ENCODE measurements at places on chromosomes 2 and 18. TPM values are rescaled to one million over a fixed set of nuclear protein-coding genes. Genes with fewer than 3 reads are reported as not detected.

DNA sequence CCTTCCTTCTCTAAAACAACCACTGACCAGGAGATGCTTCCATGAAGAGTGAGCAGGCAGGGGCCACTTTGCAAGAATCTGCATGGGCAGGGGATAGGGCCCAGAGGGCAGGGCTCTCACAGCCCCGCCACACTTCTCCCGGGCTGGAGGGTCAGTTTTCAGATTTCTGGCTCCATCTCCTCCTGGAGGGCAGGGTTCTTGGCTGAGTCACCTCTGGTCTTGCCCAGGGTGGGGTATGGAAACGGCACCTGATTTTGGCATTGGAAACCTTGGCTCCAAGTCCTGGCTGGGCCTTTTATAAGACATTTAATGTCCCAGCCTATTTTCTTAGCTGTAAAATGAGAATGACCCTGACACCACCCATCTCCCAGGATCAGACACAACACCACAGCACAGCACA is 27.6 kb upstream of the ASPRV1 start:
- no peak for DNase-seq

- DNase-seq: no peak
Observed at GRCh38 chr18:58362829-58363271, 266.0 kb downstream of the ALPK2 start.

DNA sequence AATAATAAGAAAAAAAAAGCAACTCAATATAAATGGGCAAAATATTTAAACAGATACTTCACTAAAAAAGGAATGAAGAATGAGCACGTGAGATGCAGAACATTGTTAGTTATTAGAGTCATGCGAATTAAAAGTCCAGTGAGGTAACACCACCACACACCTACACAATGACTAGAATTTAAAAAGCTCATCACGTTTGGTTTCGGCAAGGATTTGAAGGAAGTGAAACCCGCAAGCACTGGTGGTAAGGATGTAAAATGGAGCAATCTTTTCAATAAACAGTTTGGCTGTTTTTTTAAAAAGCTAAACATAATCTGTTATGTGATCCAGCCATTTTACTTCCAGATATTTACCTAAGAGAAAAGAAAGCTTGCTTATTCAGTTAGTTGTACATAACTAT is 1181.6 kb upstream of the CELF4 start:
- no peak for DNase-seq

DNA sequence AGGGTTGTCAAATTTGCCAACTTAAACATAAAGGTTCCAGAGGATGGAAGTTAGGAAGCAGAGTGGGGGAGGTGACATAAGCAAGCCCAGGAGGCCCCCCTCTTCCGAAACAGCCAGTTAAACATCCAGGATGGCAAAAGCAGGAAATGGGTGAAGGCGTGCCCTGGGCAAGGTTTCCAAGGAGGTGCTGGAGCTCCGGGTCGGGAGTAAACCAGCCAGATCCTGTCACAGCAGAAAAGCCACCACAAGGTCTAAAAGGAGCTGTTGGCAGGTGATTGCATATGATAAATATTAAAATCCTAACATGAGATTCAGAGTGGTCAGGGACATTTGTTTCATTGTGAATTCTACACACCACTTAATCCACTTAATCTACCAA is 572.2 kb upstream of the SALL3 start:
- DNase-seq: no peak

Gene SLC40A1
- 162 TPM for total RNA-seq

- no peak for DNase-seq
Observed at GRCh38 chr2:65275141-65275915, 47.7 kb downstream of the ACTR2 start.

GRCh38 chr2:234025891-234026401 is 24.6 kb upstream of the SPP2 start:
- DNase-seq: no peak

All from breast epithelium (tissue), 4 donors.